ENCODE measurements at places on chromosomes 2 and 18.

GRCh38 chr2:15984368-15985255 lies 44.3 kb downstream of the MYCN start:
- peak; percentile 48 for DNase-seq

DNA sequence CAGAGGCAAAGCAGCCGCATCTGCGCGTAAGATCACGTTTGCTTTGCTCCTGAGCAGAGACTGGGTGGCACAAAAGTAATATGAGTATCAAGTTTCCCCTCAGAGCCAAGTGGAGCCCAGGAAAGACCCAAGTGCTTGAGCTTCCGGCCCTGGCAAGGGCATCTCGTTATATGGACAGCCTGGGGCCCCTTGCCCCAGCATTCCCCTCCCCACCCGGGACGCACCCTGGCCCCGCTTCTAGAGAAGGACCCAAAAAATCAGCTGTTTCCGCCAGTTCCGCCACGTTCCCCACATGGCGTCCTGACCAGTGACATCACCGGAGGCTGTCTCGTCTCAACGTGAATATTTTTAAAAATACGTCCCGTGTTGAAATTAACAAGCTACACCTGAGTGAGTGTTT lies 135.1 kb downstream of the NFATC1 start:
- no peak for DNase-seq

DNA sequence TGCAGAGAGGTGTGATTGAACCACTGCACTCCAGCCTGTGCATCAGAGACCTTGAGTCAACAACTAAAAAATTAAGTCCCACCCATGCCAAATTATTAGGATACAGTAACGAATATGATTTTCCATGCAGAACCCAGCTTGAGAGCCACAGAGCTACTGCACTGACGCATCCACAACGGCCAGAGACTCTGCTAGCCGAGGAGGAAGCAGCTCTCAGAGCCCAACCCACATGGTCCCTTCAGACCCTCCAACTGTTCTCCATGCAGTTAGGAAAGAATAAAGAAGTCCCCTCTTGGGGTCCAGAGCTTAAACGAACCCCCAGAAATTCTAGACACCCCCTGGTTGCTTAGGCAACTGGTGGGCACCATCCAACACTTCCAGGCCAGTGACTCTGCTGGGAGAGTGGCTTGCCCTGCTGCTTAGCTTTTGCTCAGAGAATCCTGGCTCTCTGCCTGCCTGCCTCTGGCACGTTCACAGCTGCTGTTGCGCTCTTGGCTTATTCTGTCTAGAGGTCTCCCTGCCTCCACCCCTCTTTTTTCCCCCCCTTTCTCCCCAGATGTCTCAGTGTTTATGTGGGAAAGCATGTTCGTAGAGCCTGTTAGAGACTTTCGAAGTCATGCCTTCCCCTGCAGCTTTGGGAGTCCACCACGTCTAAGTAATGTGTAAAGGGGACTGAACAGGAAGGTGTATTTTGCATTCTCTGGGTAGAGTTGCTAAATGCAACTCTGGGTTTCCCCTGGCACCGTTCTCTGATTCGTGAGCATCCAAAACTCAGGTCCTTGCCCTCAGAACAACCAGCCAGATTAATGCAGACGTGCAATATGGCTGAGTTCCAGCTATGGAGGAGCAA lies 26.0 kb upstream of the SP3 start:
- no peak for DNase-seq

- DNase-seq, result no peak
These were observed 242.1 kb upstream of the RND3 start for GRCh38 chr2:150729495-150729955.

DNA sequence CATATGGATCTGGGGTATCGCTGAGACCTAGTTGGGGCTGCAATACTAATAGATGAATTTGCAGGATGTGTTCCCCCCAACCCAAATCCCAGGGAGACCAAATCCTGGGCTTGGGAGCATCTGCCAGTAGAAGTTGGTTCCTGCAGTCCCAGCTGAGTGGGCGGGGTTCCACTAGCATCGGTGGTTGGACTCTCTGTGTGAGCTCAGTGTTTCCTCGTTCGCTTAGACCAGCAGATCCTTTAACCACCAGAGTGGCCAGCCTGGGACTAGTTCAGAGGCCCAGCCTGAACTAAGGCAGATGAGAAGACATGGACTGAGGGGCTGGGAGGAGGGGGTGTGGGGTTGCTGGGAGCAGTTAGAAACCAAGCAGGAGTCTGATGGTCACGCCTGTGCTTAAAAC lies 40.7 kb downstream of the PCARE start:
- DNase-seq, result no peak

DNA sequence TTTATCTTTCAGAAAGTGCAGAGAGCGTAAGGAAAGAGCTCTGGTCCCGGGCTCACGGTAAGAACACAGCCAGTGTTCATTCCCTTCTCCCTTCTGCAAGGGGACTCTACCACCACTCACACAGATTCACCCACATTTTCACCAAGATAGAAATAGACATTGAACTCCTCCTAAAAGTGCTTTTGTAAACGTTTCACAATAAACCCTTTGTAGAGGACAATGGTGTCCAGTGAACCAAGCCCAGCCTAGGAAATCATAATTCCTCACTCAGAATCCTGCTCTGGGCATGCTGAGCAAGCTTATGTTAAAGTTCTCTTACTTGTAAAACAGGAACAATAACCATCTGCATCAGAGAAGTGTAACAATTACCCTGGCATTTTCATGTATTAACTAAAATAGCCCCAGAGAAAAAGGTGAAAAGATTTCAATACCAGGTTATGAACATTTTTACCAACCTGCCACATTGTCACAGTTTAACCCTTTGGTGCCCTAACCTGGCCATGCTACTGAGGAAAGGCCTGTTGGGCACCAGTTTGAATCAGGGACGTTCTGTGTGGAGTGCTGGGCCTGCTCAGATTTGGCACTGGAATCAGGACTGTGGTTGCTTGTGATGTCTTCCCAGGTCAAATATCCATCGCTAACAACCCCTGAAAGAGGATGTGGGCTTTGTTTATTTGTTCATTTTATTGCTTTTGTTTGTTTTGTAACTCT lies 22.5 kb upstream of the NDUFV2 start:
- DNase-seq, result no peak

- no peak for DNase-seq
These were observed 33.0 kb upstream of the KIDINS220 start for GRCh38 chr2:8870441-8870840.

GRCh38 chr2:212962691-212963090 lies 188.7 kb downstream of the IKZF2 start:
- DNase-seq, result no peak

- DNase-seq, result no peak
These were observed 16.0 kb upstream of the ASXL2 start for GRCh38 chr2:25894135-25894830.
